ENCODE measurements at places on chromosomes 2 and 18.

DNA sequence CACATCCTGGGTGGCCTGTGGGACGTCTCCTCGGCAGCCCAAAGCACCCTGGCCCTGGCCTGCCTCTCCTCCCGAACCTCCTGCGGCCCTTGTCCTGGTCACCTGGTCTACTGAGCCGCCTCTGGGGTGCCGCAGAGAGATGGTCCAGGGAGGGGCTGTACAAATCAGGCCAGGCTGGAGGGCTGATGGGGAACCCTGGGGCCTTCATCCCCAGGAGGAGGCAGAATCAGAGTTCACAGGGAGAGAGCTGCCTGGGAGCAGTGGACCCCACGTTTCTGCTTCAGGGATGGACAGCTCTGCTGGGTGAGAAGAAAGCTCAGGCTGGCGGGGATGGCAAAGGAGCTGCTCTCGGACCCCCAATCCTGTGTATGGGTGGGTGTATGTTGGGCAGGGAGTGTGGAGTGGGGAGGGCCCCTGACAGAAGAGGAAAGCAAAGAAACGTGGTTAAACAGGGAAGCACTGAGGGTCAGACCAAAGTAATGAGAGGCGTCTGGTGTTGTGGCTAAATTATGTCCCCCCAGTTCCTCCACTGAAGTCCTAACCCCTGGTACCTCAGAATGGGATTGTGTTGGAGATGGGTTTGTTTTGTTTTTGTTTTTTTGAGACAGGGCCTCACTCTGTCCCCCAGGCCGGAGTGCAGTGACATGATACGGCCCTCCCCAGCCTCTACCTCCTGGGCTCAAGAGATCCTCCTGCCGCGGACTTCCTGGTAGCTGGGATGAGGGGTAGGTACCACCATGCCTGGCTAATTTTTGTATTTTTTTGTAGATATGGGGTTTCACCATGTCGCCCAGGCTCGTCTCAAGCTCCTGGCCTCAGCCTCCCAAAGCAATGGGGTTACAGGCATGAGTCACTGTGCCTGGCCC is 73.4 kb upstream of the SMAD7 start:
- H3K36me3 ChIP-seq: no peaks in the 10 kb centered on the region
- no peak overlapping the region for H3K4me3 ChIP-seq
- no peaks in the 10 kb centered on the region for H3K27me3 ChIP-seq
- no peak for DNase-seq
- no peak overlapping the region for H3K27ac ChIP-seq
- no peaks in the 10 kb centered on the region for H3K4me1 ChIP-seq

GRCh38 chr2:43240766-43241150 is 14.4 kb upstream of the ZFP36L2 start:
- no peak for DNase-seq
- no peaks in the 10 kb centered on the region for H3K27me3 ChIP-seq
- peaks cover 9% of the 10 kb centered on the region for H3K36me3 ChIP-seq
- no peak overlapping the region for H3K4me3 ChIP-seq

- no peaks in the 10 kb centered on the region for H3K4me1 ChIP-seq
- H3K27me3 ChIP-seq: no peaks in the 10 kb centered on the region
- no peak for DNase-seq
- no peak overlapping the region for H3K27ac ChIP-seq
- H3K4me3 ChIP-seq: no peak overlapping the region
Measured at GRCh38 chr2:136324966-136325365, 207.0 kb upstream of the CXCR4 start.

DNA sequence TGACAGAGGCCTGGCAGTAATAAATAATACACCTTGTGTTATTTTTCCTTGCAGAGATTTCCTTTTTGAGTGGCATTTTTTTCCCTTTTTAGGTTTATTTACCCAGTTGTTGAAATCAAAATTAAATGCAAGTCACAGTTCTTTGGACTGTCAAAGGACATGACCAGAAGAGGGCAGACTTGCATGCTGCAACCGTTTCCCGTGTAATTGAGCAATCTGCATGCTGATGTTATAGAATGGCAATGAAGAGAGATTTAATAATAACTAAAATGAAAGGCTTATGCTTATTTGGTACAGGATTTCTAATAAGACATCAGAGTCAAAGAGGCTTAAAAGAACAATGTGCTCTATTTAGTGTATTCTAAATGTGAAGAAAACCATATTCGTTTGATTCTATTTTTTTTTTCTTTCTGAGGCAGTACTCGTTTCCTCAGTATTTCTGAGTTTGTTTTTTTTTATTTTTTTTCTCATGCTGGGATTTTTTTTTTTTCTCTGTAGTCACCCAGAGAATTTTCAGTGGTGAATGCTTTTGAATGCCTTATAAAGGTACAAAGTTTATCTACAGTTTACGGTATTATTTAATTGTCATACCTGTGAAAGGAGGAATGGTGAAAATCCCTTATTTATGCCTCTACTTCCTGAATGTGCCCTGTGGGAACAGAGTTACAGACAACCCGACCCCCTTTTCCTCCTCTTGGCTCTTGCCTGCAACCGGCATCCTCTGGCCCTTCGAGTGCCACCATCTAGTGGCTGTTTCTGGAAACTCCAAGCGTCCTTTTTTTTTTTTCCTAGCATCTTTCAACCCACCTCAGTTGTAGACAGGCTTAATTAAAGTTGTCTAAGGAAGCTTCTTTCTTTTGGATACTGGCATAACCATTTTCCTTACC is 368.5 kb downstream of the LRRTM1 start:
- no peaks in the 10 kb centered on the region for H3K27me3 ChIP-seq
- no peaks in the 10 kb centered on the region for H3K4me1 ChIP-seq
- DNase-seq: peak; percentile 87
- peak overlapping the region; percentile 21 for H3K27ac ChIP-seq
- H3K36me3 ChIP-seq: no peaks in the 10 kb centered on the region
- peak overlapping the region; percentile 4 for H3K4me3 ChIP-seq

- H3K4me3 ChIP-seq: peak overlapping the region; percentile 89
- no peaks in the 10 kb centered on the region for H3K36me3 ChIP-seq
- peak overlapping the region; percentile 81 for H3K27ac ChIP-seq
- no peak for DNase-seq
Measured at GRCh38 chr2:118013221-118013723, 598 bp downstream of the CCDC93 start.

DNA sequence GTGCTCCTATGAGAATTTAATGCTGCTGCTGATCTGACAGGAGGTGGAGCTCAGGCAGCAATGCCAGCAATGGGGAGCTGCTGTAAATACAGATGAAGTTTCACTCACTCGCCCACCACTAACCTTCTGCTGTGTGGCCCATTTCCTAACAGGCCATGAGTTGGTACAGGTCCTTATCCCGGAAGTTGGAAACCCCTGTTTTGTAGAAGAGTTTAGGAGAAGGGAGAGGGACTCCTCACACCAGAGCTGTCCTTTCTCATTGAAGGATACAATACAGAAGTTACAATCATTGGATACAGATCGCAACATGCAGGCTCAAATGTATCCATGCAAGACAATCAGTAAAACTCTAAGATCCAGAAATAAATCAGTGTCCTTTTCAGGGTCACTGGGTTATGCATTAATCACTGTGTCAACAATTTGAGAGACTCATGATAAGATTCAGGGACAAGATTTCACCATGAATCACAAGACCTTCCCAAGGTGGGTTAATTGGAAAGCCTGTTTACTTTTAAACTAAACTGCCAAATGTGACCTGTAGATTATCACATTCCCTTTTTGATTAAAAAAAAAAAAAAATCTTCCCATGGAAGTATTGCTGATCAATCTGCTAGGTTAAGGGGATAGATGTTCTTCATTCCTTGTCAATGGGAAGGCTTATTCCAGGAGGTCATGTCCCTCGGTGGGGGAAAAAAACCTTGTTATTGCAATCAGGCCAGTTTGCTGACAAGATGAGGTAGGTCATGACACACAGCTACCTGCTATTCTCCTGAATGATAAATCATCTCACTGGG is 97.2 kb downstream of the SP100 start:
- no peaks in the 10 kb centered on the region for H3K36me3 ChIP-seq
- no peaks in the 10 kb centered on the region for H3K27me3 ChIP-seq
- no peak overlapping the region for H3K4me3 ChIP-seq
- no peak overlapping the region for H3K27ac ChIP-seq

DNA sequence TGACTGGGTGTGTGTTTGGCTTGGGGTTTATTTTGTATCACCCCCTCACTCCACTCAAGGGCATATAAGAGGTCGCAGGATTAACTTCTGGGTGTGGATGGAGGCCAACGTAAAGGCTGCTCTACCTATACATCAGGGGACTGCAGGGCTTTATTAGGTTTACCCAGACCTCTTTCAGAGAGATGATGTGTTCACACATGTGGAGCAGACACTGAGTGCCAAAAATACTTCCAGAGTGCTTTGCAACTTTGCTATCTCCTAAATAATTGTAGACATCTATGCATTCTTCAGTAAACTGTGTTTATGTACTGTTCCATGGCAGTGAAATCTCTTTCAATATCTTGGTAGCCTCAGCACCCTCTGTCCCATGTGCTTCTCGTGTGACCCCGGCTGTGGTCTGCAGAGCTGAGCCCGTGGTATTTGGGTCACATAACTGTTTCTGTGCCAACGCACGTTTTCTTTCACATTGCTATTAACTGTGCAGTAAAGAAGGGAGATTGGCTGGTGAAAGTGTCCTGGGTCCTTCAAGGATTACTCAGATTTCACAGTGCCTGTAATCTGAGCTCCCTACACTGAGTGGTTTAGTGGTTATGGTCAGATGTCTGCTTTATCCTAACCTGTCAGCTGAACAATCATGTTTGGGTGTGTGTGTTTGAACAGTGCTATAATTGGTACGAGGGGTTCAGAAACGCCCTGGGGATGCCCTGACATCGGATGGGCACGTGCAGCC is 208.1 kb downstream of the VAPA start:
- H3K4me1 ChIP-seq: peaks cover 18% of the 10 kb centered on the region
- no peak overlapping the region for H3K4me3 ChIP-seq
- no peak overlapping the region for H3K27ac ChIP-seq
- no peaks in the 10 kb centered on the region for H3K27me3 ChIP-seq
- H3K36me3 ChIP-seq: no peaks in the 10 kb centered on the region
- DNase-seq: no peak

DNA sequence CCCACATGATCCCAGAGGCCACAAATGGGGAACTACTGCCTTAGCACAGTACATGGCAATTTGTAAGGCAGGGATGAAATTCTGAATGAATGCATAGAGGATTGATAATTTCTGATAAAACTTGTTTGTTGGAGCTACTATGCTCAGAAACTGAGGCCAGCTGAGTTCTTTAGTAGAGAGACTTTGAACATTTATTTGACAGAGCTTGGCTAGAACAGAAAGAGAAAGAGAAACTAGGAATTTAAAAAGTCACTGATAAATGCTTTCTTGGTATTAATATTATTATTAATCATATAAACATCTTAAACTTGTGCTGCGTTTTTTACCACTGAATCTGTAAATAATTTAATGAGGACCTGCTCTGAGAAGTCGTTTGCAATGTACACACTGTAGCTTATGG is 923.7 kb upstream of the CNTNAP5 start:
- H3K4me1 ChIP-seq: no peaks in the 10 kb centered on the region
- no peak overlapping the region for H3K27ac ChIP-seq
- H3K4me3 ChIP-seq: no peak overlapping the region
- H3K36me3 ChIP-seq: no peaks in the 10 kb centered on the region
- no peaks in the 10 kb centered on the region for H3K27me3 ChIP-seq
- no peak for DNase-seq

DNA sequence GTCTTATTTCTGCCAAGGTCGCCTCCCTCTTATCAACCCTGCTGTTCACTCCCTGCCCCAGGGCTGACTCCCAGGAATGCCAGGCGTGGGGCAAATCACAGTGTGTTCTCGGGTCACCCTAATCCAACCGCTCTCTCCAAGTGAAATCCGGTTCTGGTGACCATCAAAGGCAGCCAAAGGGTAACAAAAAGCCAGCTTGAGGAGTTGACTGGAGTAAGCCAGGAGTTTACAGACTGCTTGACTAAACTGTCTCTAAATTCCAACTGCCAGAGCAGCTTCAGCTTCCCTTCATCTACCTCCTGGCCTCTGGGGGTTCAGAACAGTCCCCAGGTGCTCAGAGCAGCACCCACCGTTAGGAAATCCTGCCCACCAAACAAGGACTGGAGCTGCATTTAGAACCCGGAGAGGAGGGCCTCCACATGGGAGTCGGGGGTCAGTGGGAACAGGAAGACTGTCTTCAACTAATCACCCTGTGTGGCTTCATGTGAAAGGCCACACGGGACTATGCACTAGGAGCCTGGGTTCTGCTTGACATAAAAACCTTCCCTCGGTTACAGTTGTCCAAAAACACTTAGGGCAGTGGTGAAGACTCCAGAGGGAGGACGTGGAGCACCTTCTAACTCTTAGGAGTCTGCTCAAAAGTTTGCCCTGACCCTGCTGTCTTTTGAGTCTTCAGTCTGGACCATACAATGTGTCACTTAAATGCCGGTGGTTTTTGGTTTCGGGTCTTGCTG is 24.2 kb upstream of the MCFD2 start:
- H3K27ac ChIP-seq: peak overlapping the region; percentile 61
- no peak for DNase-seq
- no peaks in the 10 kb centered on the region for H3K27me3 ChIP-seq
- peak overlapping the region; percentile 54 for H3K4me3 ChIP-seq
- no peaks in the 10 kb centered on the region for H3K36me3 ChIP-seq
- peaks cover 19% of the 10 kb centered on the region for H3K4me1 ChIP-seq

DNA sequence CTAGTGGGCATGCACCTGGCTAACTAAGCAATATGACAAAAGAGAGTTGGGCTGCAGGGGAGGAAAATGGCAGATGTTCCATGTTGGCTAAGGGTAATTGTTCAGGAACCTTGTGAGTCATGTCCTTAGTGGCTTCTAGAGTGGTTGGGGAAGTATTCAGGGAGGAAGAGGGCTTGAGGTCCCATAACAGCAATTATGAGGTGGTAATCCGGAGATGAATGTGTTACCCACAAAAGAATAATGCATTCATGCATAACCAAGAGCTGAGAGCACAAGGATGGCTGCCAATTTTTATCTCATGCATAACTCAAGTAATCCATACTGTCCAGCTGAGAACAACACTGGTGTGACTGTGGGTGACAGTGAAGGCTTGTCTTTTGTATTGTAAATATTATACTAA is 42.9 kb downstream of the TMEFF2 start:
- H3K27ac ChIP-seq: no peak overlapping the region
- H3K4me1 ChIP-seq: no peaks in the 10 kb centered on the region
- no peaks in the 10 kb centered on the region for H3K36me3 ChIP-seq
- DNase-seq: no peak
- H3K27me3 ChIP-seq: no peaks in the 10 kb centered on the region
- no peak overlapping the region for H3K4me3 ChIP-seq

DNA sequence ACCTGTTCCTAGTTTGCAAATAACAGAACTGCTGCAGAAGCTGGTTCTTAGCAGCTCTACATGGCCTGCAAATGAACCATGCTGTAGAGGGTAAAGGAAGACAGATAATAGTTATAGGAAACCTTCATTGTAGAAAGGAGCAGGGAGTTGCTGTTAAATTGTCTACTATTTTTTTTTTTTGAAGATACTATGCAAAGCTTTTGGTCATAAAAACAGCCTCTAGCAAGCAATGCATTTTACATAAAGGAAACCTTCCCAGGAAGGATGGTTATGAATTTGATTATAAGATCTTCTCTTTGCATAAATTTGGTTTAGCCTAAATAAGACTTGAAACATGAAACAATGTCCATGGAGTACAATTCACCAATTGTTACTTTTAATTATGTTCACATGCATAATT is 793.4 kb downstream of the SLC4A3 start:
- no peaks in the 10 kb centered on the region for H3K27me3 ChIP-seq
- no peak for DNase-seq
- H3K36me3 ChIP-seq: no peaks in the 10 kb centered on the region
- H3K4me1 ChIP-seq: no peaks in the 10 kb centered on the region
- no peak overlapping the region for H3K27ac ChIP-seq

- H3K4me1 ChIP-seq: peaks cover 6% of the 10 kb centered on the region
- H3K36me3 ChIP-seq: peaks cover 39% of the 10 kb centered on the region
- no peaks in the 10 kb centered on the region for H3K27me3 ChIP-seq
- DNase-seq: no peak
Measured at GRCh38 chr2:72999729-73000725, 71.5 kb downstream of the SFXN5 start.

- H3K27me3 ChIP-seq: no peaks in the 10 kb centered on the region
- H3K36me3 ChIP-seq: no peaks in the 10 kb centered on the region
- H3K27ac ChIP-seq: no peak overlapping the region
- no peaks in the 10 kb centered on the region for H3K4me1 ChIP-seq
Measured at GRCh38 chr2:158142568-158143332, 41.1 kb downstream of the UPP2 start.
